ENCODE measurements at places on chromosomes 1 and 21. TPM values are rescaled to one million over a fixed set of nuclear protein-coding genes. Genes with fewer than 3 reads are reported as not detected.

The FCRL1 gene
- not detected for total RNA-seq

The AMIGO1 gene
- 1.3 TPM for total RNA-seq

The LCA5L gene
- total RNA-seq: not detected

The ZMYND12 gene
- 0.96 TPM for total RNA-seq

The DUSP12 gene
- 23.4 TPM for total RNA-seq

The CA6 gene
- 0.18 TPM for total RNA-seq

The ZNF648 gene
- not detected for total RNA-seq

The KLHDC7A gene
- total RNA-seq: not detected

The FLG2 gene
- total RNA-seq: not detected

The C1orf226 gene
- not detected for total RNA-seq

The CLEC20A gene
- not detected for total RNA-seq

The MRPL55 gene
- total RNA-seq: 43.1 TPM

The KIF21B gene
- 175 TPM for total RNA-seq

The CFHR5 gene
- total RNA-seq: not detected

The FAAH gene
- total RNA-seq: 4.0 TPM

The PROX1 gene
- 0.08 TPM for total RNA-seq

The SESN2 gene
- total RNA-seq: 23.9 TPM

The AMY2A gene
- total RNA-seq: not detected

The OLFML2B gene
- total RNA-seq: not detected

The TEDDM1 gene
- total RNA-seq: not detected

The IFNLR1 gene
- 6.0 TPM for total RNA-seq

The BPNT1 gene
- 19.1 TPM for total RNA-seq

The AUNIP gene
- total RNA-seq: 5.4 TPM

The PROK1 gene
- not detected for total RNA-seq

The NT5C1A gene
- total RNA-seq: not detected

Measured in activated CD4-positive, alpha-beta memory T cell treated with anti-CD3 and anti-CD28 coated beads, Interleukin-2, amount 10 ng/mL, durations not matched to agents 7 days and 5 days (primary cell).